ENCODE measurements at places on chromosomes 2 and 18.

GRCh38 chr2:236045251-236046235 is 122.6 kb downstream of the GBX2 start:
- no peak for DNase-seq
- H3K36me3 ChIP-seq, result peaks cover 12% of the 10 kb centered on the region
- H3K27ac ChIP-seq, result no peak overlapping the region
- no peak overlapping the region for H3K4me3 ChIP-seq
- peaks cover 23% of the 10 kb centered on the region for H3K4me1 ChIP-seq

DNA sequence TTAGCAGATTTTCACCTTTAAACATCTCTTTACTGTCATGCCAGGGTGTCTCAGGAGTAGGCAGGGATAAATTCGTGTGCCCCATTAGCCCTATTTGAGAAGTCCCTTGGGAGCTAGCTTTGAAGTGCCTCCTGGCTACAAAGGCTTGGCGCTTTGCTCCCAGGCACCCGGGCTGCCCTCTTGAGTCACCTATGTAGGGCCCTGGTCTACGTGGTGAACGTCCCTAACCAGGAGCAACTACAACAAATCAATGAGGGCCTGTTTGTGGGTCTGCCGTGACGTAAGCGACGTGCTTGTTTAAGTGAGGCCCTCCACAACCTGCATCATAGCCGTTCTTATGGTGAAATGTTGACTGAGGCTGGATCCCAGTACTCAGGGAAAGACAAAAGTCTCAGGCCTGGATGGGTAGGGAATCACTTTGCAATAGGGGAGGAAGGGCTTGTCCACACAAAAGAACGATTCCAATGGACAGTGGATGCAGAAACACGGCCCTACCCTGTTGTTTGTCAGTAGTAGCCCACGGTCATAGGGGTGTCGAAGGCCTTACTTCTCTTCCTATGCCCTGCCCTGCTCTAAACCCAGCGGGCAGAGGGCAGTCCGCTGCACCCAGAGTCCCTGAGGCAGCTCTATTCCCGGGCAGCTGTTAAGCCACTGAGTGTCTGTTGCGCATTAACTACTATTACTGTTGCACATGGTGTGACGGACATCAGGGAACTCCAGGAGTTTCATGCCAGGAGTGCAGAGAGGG is 93.9 kb downstream of the INHBB start:
- H3K27me3 ChIP-seq, result peaks cover 84% of the 10 kb centered on the region
- H3K27ac ChIP-seq, result no peak overlapping the region
- no peak for DNase-seq
- no peak overlapping the region for H3K4me3 ChIP-seq
- H3K36me3 ChIP-seq, result no peaks in the 10 kb centered on the region
- H3K4me1 ChIP-seq, result peaks cover 29% of the 10 kb centered on the region

DNA sequence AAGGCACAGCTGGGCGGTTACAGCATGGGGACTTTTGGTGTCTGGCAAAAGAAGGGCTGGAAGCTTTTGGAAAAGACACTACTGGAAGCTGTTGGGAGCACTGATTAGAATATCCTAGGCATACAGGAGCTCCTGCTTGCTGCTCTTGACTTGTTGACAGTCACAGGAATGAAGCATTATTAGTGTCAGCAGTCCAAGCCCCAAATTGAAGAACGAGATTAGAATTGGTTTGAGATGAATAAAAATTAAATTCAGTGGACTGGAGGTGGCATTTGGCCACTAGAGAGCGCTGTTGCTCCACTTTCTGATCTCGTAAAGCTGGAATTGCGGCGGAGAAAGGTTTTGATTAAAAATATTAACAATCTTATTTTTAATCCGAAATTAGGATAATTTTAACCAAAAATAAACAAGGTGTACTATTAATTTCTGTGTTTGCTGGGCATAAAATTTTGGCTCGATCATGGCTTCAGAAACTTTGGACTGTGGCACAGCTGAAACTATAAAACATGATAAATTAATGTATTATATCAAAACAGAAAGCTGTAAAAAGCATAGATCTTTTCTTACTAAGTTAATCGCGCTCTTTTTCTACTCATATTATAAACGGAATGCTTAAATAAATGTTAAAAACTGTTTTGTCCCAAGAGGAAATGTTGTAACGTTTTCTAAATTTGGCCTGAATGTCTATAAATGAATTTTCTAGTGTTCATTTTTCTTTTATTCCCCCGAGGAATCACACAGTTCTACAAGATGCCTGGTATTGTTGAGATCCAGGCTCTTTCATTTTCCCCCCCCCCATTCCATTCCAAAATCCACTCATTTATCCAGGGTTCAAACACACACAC is 2.4 kb upstream of the HOXD8 start:
- H3K27ac ChIP-seq, result no peak overlapping the region
- H3K36me3 ChIP-seq, result peaks cover 2% of the 10 kb centered on the region
- H3K27me3 ChIP-seq, result peaks cover 98% of the 10 kb centered on the region
- no peak overlapping the region for H3K4me3 ChIP-seq
- peak; percentile 69 for DNase-seq

DNA sequence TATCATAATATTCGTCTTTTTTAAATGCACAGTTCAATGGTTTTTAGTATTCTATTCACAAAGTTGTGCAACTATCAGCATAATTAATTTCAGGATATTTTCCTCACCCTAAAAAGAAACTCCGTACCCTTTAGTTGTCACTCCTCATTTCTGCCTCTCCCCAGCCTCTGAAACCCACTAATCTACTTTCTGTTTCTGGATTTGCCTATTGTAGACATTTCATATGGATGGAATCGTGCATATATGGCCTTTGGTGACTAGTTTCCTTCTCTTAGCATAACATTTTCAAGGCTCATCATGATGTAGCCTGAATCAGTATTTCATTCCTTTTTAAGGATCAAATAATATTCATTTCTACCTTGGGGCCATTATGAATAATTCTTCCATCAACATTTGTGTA is 18.5 kb downstream of the NEURL3 start:
- peak overlapping the region; percentile 26 for H3K4me3 ChIP-seq
- no peaks in the 10 kb centered on the region for H3K36me3 ChIP-seq
- DNase-seq, result no peak
- H3K27ac ChIP-seq, result no peak overlapping the region
- no peaks in the 10 kb centered on the region for H3K27me3 ChIP-seq
- peaks cover 21% of the 10 kb centered on the region for H3K4me1 ChIP-seq

DNA sequence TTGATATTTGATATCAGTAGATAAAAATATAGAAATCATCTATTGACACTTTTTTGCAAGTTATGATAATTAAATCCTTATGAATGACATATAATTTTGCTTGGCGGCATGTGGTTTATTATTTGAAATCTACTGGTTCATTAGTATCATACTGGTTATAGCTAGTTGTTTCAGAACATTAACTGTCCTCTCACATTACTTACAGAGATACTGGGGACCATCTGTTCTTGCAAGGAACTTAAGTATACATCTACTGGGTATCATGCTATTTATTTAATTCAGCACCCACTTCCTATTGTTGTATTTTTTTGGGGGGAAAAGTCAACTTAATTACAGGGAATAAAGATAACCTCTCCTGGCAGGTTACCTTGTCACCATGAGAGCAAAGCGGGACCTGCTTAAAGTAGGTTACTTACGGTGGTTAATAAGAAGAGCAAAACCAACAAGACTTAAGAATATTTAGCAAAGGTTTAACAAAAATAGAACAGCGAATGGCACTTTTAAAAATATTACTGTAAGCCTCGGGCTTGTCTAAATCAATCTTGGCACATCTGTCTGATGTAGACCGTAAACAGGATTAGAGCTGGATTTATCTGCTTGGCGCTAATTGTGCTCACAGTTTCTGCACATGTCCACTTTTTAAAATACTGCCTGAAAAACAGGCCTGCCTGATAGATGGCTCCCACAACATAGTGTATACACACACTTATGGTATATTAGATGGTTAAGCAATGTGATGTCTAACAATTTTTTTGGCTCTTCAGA is 41.8 kb downstream of the CERKL start:
- H3K27me3 ChIP-seq, result no peaks in the 10 kb centered on the region
- H3K27ac ChIP-seq, result no peak overlapping the region
- H3K4me3 ChIP-seq, result no peak overlapping the region
- DNase-seq, result no peak

DNA sequence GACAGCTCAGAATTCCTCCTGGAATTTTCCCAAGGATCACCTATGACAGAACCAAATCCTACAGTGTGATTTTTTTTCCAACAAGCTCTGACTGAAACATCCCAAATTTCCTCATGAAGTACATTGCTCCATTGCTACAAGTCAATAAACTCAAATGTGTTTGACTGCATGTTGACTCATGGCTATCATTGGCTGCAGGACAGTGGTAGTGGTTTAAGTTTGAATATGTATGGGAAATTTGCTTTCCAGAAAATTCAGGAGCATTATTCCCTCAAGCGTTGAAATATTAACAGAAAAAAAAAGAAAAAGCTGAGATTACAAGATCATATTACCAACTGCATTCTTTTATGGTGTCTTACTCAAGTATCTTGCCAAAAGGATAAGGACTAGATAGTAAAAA is 402.8 kb upstream of the DSEL start:
- no peaks in the 10 kb centered on the region for H3K36me3 ChIP-seq
- H3K4me3 ChIP-seq, result no peak overlapping the region
- no peak for DNase-seq
- H3K27ac ChIP-seq, result no peak overlapping the region

GRCh38 chr18:43931439-43931838 is 654.1 kb upstream of the SYT4 start:
- H3K4me1 ChIP-seq, result peaks cover 6% of the 10 kb centered on the region
- no peaks in the 10 kb centered on the region for H3K27me3 ChIP-seq
- no peak overlapping the region for H3K27ac ChIP-seq
- DNase-seq, result no peak
- H3K4me3 ChIP-seq, result no peak overlapping the region

GRCh38 chr2:20139407-20140172 is 85.3 kb downstream of the SDC1 start:
- H3K27me3 ChIP-seq, result peaks cover 3% of the 10 kb centered on the region
- H3K27ac ChIP-seq, result no peak overlapping the region
- no peak for DNase-seq

DNA sequence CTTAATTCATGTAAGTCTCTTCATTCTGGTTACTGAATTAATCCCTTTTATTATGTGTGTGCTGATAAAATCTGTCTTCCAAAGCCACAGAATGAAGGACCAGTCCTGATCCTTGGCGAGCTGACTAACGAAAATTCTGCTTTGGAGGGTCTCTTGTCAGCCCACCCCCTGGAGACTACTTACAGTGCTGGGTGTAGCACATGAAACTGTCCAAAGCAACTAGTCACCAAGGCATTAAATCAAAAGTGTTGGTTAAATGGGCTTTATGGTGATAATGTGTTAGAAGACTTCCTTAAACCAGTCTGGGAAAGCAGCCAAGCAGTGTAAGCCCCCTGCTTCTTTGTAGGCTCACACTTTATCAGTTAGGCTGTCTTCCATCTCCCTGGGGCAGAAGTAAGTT is 420.2 kb downstream of the SUCLG1 start:
- no peak overlapping the region for H3K27ac ChIP-seq
- H3K4me3 ChIP-seq, result no peak overlapping the region
- no peaks in the 10 kb centered on the region for H3K4me1 ChIP-seq
- DNase-seq, result no peak
- H3K27me3 ChIP-seq, result no peaks in the 10 kb centered on the region

DNA sequence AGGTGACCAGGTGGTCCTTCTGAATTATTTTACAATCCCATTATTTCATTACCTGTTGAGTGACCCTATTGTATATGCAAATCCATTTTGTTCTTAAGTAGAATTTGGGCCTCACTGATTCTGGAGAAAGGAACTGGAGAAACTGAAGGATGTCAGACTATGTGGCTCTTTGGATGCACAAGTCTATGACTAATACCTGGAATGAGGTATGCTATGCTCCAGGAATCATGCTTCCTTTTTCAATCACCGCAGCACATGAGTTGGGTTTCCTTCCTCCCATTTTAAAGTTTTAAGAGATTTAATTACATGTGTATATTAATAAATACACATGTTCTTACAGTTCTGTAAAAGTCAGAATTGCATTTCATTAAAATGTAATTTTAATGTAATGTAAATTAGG is 253.9 kb upstream of the VWC2L start:
- H3K36me3 ChIP-seq, result peaks cover 6% of the 10 kb centered on the region
- no peak for DNase-seq
- no peaks in the 10 kb centered on the region for H3K27me3 ChIP-seq
- no peak overlapping the region for H3K4me3 ChIP-seq

DNA sequence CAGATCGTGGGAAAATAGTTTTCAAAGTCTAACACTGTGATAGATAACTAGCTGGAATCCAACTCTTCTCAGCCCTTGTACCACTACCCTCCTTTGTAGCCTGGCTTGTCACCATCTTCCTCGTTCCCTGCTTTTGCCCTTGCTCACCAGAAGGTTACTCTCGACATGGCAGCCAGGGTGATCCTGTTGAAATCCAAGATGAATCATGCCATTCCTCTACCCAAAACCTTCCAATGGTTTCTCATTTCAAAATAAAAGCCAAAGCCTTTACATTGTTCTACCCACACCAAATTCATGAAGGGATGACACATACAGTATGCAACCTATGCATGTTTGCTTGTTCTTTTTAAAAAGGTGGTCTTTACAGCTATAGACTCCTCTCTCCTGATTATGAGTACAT is 45.7 kb downstream of the STAT4 start:
- H3K27ac ChIP-seq, result no peak overlapping the region
- no peaks in the 10 kb centered on the region for H3K36me3 ChIP-seq
- DNase-seq, result no peak
- H3K27me3 ChIP-seq, result no peaks in the 10 kb centered on the region

DNA sequence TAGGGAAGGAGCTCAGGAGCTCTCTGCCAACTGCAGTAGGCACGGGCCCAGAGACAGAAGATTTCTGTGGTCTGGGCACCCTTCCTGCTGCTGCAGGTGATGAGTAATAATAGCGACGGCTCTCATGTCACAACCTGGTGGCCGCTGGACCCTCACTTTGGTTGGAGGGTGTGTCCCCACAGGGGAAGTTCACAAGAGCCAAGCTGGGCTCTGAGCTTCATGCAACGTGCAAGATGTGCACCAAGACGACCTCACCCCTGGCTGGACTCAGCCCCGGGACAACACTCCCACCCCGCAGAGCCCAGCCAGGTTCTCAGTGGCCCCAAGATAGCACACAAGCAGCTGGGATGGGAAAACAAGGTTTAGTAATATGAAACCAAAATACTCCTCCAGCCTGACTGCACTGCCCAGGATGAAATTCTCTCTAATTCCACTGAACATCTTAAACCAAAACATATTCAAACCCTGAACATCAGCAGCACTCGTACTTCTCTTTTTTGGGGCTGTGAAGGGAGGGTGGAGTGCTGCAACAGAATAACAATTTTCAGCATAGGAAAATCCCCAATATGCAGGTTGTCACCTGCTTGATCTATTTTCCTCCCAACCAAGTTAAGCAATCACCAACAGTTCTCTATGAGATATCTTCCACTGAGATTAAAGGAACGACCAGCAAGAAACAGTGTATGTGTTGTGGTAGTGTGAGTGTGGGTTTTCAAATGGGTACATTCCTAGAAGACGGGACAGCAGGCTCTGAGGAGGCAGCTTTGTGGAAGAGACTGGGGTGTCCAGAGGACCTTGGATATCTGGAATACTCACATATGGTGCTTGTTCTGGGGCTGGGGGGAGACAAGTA is 26.5 kb downstream of the BCL2 start:
- peaks cover 24% of the 10 kb centered on the region for H3K4me1 ChIP-seq
- no peaks in the 10 kb centered on the region for H3K27me3 ChIP-seq
- H3K27ac ChIP-seq, result no peak overlapping the region
- no peaks in the 10 kb centered on the region for H3K36me3 ChIP-seq
- no peak overlapping the region for H3K4me3 ChIP-seq
